Glutamatergic neuron (in vitro differentiated cells): ENCODE measurements at places on chromosomes 5 and 9. TPM values are rescaled to one million over a fixed set of nuclear protein-coding genes. Genes with fewer than 3 reads are reported as not detected.
A peak's percentile ranks its signal among the peaks of the same experiment; 100 is the strongest.

DNA sequence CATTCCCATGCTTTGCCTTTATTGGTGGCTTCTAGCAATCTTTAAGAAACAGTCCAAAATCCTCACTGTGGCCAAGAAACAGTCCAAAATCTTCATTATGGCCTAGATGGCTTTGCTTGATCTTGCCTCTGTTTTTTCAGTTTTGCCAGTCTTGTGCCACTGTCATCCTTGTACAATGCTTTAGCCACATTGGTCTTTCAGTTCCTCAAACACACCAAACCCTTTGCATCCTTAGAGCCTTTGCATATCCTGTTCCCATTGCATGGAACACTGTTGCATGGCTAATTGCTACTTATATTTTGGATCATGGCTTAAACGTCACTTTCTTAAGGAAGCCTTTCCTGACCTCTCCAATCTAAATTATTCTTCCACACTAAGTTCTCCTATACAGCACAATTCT, 22.1 kb downstream of the MRRF start:
- no peak for DNase-seq
- no peaks in the 10 kb centered on the region for H3K27me3 ChIP-seq
- no peaks in the 10 kb centered on the region for H3K36me3 ChIP-seq
- H3K4me1 ChIP-seq: no peaks in the 10 kb centered on the region
- H3K27ac ChIP-seq: no peak overlapping the region

DNA sequence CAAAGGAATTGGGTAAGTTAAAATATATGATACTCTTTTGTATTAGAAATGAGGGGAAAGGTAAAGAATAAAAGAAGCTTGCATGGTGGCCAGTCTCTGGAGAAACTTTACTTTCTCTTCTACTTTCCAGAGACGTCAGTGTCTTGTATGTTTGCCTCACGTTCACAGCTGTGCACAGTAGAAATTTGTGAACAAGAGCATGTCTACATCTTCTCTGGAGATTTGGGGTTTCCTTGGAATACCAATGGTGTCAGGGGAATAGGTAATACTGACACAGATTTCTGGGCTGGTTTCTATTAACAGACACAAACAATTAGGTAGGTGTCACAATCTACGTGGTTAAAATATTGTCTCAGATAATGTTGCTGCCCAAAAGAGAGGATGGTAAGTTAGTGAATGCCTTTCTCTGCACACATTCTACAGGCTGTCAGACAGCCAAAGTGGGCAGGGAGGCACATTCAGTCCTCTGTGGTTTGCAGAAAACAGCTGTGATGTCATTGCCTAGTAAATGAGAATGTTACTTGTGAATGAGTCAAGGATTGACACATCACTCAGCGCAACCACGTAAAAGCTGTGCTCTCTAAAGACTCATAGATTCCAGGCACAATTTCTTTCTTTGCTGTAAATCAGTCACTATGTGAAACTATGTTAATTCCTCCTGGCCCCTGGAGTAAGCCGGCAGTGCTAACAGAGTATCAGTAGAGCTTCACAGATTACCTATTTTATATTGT, 397.1 kb downstream of the MAN2A1 start:
- no peak overlapping the region for H3K27ac ChIP-seq
- no peak overlapping the region for H3K4me3 ChIP-seq
- DNase-seq: no peak
- H3K27me3 ChIP-seq: no peaks in the 10 kb centered on the region
- no peaks in the 10 kb centered on the region for H3K36me3 ChIP-seq

DNA sequence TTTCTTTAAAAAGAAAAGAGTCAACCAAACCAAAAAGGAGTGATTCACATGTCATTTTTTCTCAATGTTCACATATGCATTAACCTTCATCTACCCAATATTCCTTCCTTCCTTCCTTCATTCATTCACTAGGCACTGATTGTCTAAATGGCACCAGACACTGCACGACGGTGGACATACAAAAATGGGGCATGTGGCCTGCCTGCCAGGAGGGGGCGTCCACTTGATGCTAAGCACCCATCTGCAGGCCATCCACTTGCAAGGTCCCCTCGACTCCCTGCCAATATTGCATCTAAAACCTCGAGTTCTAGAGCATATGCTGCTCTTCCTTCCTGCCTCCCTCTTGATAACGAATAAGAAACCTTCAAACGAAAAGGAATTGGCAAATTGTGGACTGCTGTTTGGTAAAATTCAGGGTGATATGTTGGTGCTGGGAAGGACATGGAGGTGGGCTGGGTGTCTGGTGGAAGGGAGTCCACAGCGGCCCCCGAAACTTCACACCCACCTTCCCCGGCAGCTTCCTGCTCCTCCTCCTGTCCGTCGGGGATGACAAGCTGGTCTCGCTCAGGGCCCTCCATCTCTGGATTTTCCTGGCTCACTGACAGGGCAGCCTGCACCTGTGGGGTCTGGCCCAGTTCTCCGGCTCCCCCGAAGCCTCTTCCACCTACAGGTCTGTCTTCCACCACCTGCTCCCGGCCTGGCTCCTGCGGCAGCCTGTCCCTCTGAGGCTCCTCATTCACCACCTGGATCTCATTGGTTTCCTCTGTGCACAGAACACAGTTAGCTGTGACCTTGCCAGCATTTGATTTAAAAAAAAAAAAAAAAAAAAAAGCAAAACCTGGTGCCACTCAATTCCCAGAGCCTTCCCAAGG, 64.3 kb downstream of the GOLM1 start:
- no peak overlapping the region for H3K4me3 ChIP-seq
- peaks cover 8% of the 10 kb centered on the region for H3K36me3 ChIP-seq
- no peaks in the 10 kb centered on the region for H3K27me3 ChIP-seq
- H3K27ac ChIP-seq: peak overlapping the region; percentile 17
- DNase-seq: peak; percentile 72

DNA sequence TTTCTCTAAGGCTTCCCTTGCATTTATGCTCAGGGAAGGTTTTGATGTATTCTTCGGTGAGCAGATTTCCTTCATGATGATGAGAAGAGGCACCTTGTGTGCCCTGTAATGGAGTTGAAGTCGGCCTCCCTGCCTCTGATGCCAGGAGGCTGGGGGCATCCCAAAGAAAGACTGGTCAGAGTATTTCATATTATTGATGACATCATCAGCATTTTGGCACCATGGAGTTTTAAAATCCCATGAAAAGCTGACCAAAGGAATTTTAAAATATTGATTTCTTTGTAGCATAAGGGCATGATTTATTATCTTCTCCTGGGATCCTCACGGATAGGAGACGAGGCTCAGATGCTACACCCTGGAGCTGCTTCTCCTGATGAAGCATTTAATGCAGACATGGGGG, 231.2 kb upstream of the IRX1 start:
- DNase-seq: no peak
- H3K4me1 ChIP-seq: no peaks in the 10 kb centered on the region
- no peak overlapping the region for H3K27ac ChIP-seq
- H3K4me3 ChIP-seq: no peak overlapping the region
- H3K27me3 ChIP-seq: peaks cover 5% of the 10 kb centered on the region
- H3K36me3 ChIP-seq: peaks cover 5% of the 10 kb centered on the region

- peaks cover 2% of the 10 kb centered on the region for H3K27me3 ChIP-seq
- no peak for DNase-seq
- no peak overlapping the region for H3K27ac ChIP-seq
- H3K36me3 ChIP-seq: peaks cover 20% of the 10 kb centered on the region
- H3K4me1 ChIP-seq: peaks cover 4% of the 10 kb centered on the region
These were observed 135.6 kb downstream of the ICE1 start for GRCh38 chr5:5558102-5558501.

SLC6A18 gene
- total RNA-seq: not detected
